ENCODE measurements at places on chromosomes 12 and 14.

DNA sequence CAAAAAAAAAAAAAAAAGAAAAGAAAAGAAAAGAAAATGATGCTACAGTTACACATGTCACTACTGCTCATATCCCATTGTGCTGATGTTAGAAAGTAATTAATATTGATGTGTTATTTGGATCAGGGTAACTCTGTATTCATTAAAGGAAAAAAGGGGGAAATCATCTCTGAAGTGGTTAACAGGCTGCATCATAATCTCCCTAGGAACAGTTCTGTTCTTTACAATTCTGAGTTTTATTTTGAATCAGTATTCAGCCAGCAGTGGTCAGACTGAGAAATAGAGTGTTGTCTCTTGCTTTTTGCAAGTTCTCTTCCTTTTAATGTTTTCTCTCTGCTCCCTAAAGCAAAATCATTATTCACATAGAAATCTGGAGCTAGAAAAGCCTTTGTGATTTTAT, 128.6 kb upstream of the CRY1 start:
- DNase-seq = no peak

GRCh38 chr12:57225680-57226210, 3.8 kb upstream of the SHMT2 start:
- DNase-seq = no peak

GRCh38 chr12:79233341-79233781, 368.8 kb downstream of the SYT1 start:
- DNase-seq = no peak

GRCh38 chr12:63963868-63964267, 119.4 kb downstream of the SRGAP1 start:
- DNase-seq = no peak

GRCh38 chr12:57618966-57619433, 7.8 kb downstream of the ARHGEF25 start:
- no peak for DNase-seq

- DNase-seq = no peak
These were observed 2.7 kb upstream of the RABGGTA start for GRCh38 chr14:24274101-24274543.

DNA sequence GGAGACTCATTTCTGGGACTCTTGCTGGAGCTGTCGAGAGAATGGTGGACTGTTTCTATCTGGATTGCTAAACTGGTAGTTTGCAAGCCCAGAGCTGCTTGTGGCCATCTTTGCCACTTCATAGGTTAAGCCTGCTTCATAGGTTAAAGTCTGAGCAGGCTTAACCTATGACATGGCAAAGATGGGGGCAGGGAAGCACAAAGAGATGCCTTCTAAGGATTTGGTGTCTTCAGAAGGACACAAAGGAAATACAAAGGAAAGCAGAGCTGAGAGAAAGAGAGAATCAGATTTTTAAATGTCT, 78.4 kb upstream of the MAX start:
- DNase-seq = no peak

- no peak for DNase-seq
These were observed 29.8 kb downstream of the PIWIL1 start for GRCh38 chr12:130367523-130367922.

GRCh38 chr12:93347054-93347785, 30.5 kb upstream of the NUDT4 start:
- DNase-seq = no peak

DNA sequence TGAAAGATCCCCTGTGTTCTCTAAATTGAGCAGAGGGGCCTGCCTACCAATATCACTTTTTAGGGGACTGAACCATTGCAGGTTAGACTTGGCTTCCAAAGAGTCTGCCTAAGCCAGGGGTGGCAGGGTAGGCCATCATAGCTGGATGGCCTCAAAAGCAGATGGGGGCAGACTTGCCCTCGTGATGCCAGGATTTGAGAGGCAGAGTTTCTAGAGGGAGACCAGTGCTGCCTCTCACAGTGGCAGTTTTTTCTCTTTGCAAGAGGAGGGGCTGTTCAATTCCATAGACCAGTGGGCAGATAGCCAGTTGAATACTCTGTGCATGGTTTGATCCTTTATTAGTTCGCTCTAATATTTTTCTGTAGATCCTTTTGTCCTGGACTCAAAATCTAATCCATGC, 23.8 kb upstream of the SMCO2 start:
- DNase-seq = no peak

- DNase-seq = no peak
These were observed 89.9 kb downstream of the FLRT2 start for GRCh38 chr14:85619851-85620250.

GRCh38 chr14:38850664-38851063, 252.4 kb downstream of the SEC23A start:
- DNase-seq = no peak

- DNase-seq = no peak
These were observed 15.9 kb downstream of the COPZ1 start for GRCh38 chr12:54340846-54341245.

DNA sequence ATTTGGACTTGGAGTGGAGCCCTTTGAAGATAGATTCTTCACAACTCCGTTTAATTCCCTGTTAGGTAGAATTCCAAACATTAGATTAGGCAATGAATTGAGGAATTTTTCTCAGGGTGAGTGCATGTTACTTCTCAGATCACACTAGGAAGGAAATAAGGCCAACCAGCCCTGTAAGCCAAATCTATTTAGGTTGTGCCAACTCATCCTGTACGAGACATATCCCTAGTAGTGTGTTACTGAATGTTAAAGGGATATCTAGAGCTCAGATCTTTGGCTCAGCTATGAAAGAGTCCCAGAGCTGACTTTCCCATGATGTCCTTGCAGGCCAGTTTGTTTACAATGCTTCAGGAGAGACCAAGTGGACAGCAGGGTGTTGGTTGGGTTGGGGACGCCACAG, 45.6 kb downstream of the GPHB5 start:
- DNase-seq = no peak

DNA sequence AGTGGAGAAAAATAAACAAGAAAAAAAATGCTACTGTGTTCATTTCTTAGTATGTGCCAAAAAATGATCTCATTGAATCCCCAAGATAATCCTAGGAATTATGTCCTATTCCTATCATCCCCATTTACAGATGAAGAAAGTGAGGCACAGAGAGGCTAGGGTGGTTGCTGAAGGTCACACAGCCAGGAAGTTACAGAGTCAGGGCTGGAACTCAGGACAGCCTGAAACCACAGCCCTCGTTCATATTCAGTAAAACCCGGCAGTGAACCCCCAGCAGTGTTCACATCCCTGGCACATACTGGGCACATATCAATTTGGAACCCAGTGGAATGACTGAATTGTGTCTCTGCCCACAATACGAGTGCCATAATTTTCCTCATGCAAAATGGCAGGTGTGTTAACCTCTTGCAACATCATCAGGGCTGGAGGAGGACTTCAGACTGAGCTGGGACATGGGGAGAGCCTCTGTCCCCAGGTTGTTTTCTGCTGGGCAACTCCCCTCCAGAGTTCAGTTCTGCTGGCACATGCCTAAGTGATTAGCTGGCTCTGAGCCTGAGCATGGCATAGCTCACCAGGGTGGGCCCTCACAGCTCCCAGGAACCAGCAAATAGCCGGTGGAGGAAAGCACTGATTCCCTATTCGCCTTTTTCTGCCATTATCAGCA, 2.0 kb upstream of the PPP1CC start:
- no peak for DNase-seq

DNA sequence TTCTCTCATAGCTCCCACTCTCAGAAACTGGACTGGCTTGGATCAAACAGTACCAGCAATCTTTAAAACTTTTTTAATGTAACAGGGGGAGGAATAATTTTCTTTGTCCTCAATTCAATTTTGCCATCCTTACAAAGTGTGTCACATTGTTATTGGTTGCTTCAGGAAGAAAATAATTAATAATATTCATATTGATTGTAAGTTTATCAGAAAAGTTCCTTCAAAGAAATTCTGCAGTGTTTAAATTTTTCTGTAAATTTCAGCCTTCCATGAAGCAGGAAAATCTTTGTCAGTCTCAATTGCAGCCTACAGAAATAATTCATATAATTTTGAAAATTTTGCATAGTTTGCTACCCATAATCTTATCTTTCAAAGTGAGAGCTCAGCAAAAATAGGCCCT, 1119.1 kb upstream of the ATXN7L3B start:
- DNase-seq = no peak

DNA sequence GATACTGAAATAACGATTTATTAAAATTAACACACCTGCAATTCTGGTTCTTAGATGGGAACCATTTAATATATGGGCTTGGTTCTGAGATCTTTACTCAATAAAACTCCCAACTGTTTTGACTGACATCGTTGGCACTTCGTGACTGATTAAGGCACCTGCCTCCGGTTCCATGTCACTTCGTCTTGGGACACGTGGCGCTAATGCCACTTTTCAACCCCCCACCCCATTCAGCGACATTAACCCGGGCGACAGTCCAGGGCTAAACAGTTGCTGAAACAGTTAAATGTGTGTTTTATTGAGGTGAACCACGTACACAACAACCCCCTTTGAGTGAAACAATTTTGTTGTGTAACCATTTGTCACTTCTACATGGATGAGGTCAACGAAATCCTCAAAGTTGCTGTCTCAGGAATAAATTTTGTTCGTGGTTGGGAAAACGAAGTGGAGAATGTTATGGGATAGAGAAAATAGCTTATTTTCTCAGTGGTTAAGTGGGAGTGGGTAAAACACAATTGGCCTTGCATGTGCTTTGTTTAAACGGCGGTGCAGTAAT, 9.9 kb upstream of the SLC38A2 start:
- DNase-seq = no peak

DNA sequence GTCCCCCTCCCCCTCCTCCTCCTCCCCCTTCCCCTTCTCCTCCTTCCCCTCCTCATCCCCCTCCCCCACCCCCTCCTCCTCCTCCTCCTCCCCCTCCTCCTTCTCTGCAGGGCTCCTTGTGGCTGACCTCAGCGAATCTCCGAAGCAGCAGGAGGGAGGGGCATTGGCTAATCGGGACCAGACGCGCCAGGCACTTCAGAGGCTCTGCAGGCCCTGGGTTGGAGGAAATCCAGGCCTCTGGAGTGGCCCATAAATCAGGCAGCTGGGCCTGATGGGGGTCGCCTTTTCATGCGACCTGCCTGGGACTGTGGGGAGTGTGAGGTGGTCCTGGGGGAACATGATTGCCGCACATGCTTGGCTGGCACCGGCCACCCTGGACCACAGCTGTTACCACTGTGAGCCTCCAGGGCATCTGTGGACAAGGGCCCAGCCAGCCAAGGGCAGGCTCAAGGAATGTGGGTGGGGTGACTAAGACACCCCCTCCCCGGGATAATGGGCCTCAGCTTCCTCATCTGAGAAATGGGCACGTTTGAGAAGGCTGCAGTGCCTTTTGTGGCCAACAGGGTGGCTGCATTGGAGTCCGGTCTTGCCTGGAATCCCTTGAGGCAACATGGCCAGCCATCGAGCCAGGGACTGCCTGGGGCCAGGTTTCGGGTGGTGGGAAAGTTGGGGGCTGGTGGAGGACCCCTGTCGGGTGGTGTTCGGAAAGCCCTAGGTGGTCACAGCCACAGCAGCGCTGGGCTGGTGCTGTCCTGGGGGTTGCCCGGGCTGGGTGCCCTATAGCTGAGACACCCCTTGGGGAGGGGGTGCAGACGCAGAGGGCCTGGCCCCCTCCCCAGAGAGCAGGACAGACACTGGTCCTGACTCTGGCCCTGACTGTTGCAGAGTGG, 12.0 kb downstream of the KIF26A start:
- DNase-seq = peak; percentile 29

- no peak for DNase-seq
These were observed 38.2 kb downstream of the RAD52 start for GRCh38 chr12:911191-911826.

DNA sequence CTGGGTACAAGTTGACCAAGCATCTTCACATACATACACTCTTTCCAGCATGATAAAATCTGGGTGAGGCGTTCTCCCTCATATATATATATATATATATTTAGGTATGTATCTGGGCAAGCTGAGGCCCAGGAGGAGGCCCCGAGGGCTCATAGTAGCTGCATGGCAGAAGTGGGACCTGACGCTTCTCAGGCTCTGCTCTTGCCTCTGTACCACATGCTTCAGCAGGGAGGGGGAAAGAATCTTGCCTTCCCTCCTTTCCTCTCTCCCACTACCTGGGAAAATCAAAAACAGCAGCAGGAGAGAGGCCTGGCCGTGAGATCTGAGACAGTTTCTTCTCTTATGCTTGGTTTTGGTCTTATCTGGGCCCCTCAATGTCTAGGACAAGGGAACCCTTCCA, 9.2 kb downstream of the PPP1R1A start:
- no peak for DNase-seq

GRCh38 chr14:58216544-58216943, 16.6 kb downstream of the ACTR10 start:
- DNase-seq = no peak

DNA sequence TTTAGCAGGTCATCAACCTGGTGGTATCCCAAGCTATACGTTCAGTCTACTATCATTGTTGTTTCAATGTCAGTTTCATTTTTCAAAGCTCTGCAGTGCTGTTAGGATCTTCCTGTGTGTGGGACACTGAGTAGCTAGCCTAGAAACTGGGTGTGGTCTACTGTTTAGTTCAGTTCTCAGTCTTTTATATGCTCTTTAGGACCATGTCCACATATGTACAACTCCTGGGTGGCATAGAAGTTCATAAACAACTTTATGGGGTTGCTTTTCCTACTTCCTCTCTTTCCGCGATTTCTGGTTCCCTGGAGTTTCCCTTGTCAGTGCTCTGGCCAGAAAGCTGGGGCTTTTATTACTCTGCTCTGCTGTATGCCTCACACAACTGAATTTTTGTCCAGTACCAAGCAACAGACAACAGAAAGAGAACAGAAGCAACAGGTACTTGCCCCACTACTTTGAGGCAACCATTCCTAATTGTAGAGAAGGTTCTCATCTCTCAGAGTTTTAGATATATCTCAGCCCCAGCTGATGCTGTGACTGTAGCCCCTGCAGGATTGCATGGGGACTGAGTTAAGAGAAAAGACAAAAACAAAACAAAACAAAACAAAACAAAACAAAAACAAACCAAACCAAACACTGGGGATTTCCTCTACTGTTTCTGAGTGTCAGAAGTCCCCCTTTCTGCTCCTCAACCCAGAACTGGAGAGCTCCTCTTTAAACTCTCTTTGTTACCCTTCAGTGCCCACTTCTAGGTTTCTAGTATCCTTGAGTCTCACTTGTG, 30.3 kb downstream of the MIS18BP1 start:
- no peak for DNase-seq

DNA sequence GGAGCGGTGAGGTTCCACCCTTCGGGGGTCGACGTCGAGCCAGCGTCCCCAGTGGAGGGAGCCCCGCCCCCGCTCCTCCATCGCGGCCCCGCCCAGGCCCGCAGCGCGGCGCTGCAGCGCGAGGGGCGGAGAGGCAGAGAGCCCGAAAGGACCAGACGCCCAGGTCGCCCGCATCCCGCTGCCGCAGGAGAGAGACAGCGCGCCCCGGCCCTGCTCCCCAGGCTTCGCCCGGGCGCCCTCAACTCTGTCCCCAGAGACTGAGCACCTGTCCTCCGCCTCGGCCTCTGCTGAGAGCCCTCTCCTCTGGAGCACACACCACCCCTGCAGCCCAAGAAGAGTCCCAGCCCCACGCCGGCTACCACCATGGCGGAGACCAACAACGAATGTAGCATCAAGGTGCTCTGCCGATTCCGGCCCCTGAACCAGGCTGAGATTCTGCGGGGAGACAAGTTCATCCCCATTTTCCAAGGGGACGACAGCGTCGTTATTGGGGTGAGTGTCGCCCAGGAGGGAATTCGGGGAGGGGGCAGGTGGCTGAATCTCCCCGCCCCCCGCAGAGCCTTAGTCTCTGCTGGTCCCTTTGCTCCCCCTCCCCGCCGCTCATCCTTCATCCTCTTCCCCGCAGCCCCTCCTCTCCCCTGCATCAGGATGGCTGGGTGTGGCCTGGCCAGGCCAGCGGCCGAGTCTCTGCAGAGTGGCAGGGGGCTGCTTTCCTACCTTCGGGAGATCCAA, at the start of gene KIF5A:
KIF5A (plus strand) TSS at position 136 of the 732 bp plus-strand sequence; CDS start at position 364, 228 bp downstream.
- no peak for DNase-seq

- no peak for DNase-seq
These were observed 378.7 kb upstream of the KITLG start for GRCh38 chr12:88958946-88959345.

- no peak for DNase-seq
These were observed 1.6 kb downstream of the MLEC start for GRCh38 chr12:120688527-120689071.
